ENCODE measurements at places on chromosomes 1 and 21.

GRCh38 chr1:116991171-116991845, 10.3 kb upstream of the CD101 start:
- no peak for DNase-seq

- no peak for DNase-seq
Measured at GRCh38 chr1:230861489-230861888, 6.8 kb downstream of the C1orf198 start.

- DNase-seq = no peak
Measured at GRCh38 chr1:189654906-189655305, 822.8 kb downstream of the BRINP3 start.

DNA sequence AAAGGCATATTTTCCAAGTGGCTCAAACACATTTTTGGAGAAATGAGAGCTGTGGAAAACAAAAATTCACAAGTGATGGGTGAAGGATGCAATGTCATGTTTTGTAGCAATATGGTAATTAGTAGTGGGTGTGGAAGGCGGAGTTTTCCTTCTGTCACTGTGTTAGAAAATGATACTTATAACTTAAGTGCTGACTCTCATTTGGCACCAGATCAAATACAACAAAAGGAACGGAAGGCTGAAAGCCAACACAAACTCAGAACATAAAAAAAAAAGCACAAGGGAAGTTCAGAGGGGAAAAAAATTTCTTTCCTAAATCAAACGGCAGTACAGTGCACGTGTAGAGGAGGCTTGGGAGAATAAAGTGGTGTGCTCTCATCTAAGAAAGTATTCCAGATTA, at the start of gene TNFSF18:
Gene TNFSF18, minus strand, starts transcription at position 77 of the 400 bp plus-strand sequence. Its CDS starts 45 bp downstream, at position 32.
- no peak for DNase-seq

- no peak for DNase-seq
Measured at GRCh38 chr1:81834268-81834667, 33.5 kb downstream of the ADGRL2 start.

- no peak for DNase-seq
Measured at GRCh38 chr1:77220687-77221463, 1.6 kb upstream of the PIGK start.

DNA sequence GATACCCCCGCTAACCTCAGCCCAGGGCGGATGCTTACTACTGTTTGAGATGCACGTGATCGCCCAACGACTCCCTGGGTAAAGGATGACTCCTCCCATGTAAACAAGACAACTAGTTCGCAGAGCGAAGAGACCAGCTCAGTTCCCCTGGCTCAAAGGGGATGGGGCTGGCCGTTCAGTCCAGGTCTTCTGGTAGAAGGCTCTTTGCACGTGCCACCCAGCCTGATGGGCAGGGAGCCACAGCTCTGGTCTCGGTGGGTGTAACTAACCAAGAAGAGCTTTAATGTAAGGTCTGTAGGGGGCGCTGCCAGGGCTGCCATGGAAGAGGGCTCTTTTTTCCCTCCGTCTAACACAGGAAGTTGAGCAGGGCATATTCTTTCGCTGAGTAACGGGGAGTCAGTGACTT, 49.4 kb upstream of the PARP1 start:
- no peak for DNase-seq

DNA sequence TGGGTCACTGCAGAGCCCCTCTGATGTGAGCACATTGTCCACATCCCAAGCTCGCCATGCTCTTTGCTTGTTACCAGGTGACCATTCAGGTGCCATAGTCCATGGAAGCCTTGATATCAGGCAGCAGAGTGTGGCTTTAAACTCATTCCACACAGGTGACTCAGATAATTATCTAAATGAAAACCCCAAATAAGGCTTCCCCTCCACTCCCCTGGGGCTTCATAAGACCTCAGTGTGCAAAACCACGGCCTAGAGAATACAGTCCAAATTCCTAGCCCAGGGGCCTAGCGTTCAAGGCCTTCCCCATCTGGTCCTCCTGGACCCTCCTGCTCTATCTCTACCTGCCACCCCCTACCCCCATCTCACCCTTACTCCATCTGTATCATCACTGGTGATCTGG, 97.1 kb downstream of the ARHGEF10L start:
- DNase-seq = no peak

- DNase-seq = no peak
Measured at GRCh38 chr1:169089776-169090175, 16.7 kb upstream of the ATP1B1 start.

GRCh38 chr1:971751-972506, 5.6 kb downstream of the PLEKHN1 start:
- DNase-seq = no peak

DNA sequence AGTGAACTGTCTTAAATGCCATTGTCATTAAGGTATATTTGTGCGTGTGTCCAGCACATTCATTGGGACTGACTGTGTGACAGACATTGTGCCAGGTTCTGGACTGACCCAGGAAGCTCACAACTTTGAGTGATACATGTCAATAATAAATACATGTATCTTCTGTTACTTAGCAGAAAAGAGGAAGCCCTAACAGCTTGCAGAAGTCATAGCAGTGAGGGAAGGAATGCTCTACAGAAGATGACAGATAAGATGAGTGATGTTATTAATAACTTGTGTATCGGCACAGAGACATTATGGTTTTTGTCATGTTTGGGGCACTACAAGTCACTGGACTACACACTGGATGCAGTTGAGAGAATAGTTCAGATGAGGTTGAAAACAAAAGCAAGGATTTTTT, 1.2 kb upstream of the SRSF11 start:
- no peak for DNase-seq

DNA sequence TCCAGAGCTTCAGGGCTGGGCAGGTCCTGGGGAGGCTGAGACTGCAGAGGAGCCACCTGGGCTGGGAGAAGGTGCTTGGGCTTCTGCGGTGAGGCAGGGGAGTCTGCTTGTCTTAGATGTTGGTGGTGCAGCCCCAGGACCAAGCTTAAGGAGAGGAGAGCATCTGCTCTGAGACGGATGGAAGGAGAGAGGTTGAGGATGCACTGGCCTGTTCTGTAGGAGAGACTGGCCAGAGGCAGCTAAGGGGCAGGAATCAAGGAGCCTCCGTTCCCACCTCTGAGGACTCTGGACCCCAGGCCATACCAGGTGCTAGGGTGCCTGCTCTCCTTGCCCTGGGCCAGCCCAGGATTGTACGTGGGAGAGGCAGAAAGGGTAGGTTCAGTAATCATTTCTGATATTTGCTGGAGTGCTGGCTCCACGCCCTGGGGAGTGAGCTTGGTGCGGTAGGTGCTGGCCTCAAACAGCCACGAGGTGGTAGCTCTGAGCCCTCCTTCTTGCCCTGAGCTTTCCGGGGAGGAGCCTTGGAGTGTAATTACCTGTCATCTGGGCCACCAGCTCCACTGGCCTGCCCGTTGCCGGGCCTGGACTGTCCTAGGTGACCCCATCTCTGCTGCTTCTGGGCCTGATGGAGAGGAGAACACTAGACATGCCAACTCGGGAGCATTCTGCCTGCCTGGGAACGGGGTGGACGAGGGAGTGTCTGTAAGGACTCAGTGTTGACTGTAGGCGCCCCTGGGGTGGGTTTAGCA, 9.3 kb downstream of the MYBPH start:
- no peak for DNase-seq

DNA sequence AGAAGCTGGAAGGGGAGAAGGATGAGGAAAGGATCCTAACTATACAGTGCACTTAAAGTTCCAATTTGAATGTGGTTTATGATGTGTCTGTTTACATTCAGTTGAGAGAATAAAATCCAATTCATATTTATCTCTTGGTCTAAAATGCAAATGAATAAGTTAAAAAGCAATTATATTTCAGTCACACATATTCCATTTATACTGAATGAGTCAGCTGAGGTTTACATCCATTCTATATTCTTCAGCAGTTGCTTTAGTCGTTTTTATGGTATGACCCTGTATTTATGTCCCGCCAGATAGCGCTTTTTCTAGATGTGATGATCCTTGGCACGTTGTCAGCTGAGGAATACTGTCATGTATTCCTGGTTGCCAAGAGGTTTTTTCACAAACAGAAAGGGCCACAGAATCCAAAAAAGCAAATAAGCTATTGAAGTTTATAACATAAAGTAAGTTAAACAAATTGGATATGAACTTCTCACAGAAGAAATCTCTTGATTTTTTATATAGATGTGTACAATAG, 866.2 kb downstream of the NCAM2 start:
- no peak for DNase-seq

GRCh38 chr1:207047505-207047904, 3.5 kb downstream of the YOD1 start:
- DNase-seq = no peak

DNA sequence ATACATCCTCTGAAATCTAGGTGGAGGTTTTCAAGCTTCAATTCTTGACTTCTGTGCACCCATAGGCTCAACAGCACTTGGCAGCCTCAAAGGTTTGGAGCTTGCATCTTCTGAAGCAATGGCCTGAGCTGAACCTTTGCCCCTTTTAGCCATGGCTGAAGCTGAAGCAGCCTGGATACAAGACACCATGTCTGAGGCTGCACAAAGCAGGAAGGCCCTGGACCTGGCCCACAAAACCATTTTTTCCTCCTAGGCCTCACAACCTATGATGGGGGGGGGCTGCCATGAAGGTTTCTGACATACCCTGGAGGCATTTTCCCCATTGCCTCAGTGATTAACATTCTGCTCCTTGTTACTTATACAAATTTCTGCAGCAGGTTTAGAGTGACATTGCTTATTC, 173.3 kb upstream of the PRMT6 start:
- DNase-seq = no peak

GRCh38 chr1:63902844-63903589, 129.2 kb downstream of the ROR1 start:
- DNase-seq = no peak

DNA sequence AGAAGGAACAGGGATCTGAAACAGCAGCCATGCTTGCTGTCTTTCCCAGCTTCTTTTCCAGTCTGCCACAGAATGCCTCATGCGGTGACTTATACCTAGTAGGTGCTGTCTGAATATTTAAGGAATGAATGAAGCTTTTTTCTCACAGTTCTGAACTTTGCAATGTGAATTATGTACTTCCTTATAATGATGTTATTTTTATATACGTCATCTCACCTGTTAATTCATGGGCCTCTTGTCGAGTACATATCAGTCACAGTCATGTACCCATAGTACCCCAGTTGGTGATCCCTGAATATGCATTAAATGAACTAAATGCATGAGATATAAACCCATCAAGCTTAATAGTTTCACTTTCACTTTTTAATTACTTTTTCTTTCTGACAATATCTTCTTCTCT, 132.7 kb downstream of the NTNG1 start:
- no peak for DNase-seq

GRCh38 chr1:62184336-62184735, 10.3 kb upstream of the L1TD1 start:
- no peak for DNase-seq

- DNase-seq = no peak
Measured at GRCh38 chr1:207649865-207650580, 5.1 kb downstream of the CR1L start.

- DNase-seq = no peak
Measured at GRCh38 chr1:48966583-48966982, 189.9 kb upstream of the BEND5 start.

DNA sequence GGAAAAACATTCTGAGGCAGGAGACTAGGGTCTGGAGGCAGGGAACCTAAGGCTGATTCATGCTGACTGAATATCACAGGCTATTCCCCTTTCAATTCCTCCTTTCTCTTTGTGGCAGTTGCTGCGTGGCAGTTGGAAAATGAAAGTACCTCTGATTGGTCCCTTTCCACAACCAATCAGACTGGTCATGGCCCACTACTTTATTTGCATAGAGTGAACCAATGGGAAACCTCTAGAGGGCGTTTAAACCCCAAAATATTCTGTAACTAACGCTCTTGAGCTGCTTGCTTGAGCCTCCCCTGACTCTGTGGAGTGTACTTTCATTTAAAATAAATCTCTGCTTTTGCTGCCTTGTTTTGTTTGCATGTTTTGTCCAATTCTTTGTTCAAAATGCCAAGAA, 27.7 kb upstream of the VN1R5 start:
- no peak for DNase-seq

DNA sequence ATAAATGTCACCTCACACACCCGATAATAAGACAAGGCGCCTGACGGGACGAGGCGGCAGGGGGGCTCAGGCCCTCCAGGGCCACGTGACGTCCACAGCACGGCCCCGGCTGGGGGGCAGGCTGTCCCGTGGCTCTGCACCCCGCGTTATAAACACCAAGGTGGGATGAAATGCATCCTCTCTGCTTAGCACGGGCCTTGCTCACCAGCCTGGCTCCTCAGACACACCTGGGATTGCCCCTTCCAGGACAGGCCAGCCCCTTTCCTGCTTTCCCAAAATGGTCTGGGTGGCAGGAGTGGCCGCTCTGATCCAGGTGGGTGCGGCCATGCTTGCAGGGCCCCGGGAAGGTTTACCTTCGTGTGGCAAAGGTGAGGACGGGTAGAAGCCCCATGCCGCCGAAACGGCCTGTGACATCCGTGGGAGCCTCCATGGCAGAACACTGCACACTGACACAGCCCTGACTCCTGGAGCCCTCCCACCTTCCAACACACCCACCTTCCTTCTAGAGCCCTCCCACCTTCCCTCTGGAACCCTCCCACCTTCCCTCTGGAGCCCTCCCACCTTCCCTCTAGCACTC, 35.9 kb downstream of the SLC19A1 start:
- no peak for DNase-seq

GRCh38 chr1:152880907-152881306, 2.8 kb downstream of the SMCP start:
- DNase-seq = no peak

GRCh38 chr1:182292193-182292741, 99.3 kb downstream of the GLUL start:
- DNase-seq = no peak

- DNase-seq = no peak
Measured at GRCh38 chr1:98268316-98268715, 347.5 kb upstream of the DPYD start.

DNA sequence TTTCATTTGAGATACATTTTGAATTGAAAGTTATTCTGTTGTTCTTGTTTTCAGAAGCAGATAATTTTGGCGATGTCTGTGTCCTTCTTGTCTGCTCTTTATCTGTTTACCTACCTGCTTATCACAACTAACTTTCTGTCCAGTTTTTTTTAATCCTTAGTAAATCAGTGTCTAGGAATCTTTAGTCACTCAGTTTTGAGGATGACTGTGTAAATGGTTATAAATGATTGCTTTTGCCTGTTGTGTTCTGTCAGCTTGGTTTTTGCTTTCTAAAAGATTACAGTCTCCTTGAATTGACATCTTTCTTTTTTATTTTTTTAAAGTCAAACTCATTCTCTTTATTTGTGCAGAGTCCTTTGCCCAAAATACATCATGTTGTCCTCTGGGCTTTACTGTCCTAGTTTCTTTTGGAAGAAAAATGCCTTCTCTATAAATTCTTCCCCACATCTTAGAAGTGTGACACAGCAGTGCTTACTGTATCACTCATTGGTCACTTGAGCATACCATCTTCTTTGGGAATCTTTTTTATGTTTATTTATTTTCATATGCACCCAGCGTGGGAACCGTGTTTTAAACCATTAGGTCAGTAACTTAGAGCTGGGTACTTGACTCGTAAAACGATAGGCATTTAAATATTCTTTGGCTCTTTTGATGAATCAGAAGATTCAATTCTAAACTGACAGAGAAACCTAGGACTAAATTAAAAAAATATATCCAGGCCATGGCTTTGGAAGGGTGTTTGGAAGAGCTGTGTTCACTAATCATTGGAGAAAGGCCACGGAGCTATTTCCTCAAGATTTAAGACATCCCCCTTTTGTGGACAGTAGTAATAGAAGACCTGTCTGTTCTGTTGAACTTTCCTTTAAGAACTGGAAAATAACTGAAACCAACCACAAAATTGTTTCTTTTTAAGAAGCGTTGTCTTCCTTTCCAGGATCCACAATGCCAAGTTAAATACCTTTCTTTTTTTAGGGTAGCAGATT, 20.9 kb downstream of the LAMC1 start:
- no peak for DNase-seq

GRCh38 chr1:54861070-54861761, 25.8 kb downstream of the DHCR24 start:
- DNase-seq = no peak
